ENCODE measurements at places on chromosomes 1 and 21.

DNA sequence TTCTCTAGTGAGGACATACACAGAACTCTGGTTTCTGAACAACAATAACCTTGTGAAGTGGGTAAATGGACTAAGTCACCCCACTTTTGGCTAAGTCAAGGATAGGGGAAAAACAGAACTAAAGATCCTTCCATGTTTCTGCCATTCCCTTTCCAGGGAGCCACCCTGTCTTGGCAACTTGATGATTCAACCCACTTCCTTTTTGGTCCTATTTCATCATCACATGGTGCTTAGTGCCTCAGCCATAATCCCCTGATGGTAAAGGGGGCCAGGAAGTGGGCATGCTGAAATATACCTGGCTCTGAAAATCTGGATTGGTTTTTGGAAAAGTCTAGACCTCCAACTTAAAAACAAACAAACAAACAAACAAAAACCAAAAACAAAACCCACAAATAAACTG is 206.4 kb upstream of the FOXD3 start:
- DNase-seq: no peak

GRCh38 chr21:28229814-28230213 is 762.9 kb downstream of the LTN1 start:
- DNase-seq: no peak

- no peak for DNase-seq
Observed at GRCh38 chr1:192477630-192478029, 97.9 kb upstream of the RGS1 start.

- no peak for DNase-seq
Observed at GRCh38 chr1:89873770-89874169, 52.9 kb downstream of the LRRC8D start.

DNA sequence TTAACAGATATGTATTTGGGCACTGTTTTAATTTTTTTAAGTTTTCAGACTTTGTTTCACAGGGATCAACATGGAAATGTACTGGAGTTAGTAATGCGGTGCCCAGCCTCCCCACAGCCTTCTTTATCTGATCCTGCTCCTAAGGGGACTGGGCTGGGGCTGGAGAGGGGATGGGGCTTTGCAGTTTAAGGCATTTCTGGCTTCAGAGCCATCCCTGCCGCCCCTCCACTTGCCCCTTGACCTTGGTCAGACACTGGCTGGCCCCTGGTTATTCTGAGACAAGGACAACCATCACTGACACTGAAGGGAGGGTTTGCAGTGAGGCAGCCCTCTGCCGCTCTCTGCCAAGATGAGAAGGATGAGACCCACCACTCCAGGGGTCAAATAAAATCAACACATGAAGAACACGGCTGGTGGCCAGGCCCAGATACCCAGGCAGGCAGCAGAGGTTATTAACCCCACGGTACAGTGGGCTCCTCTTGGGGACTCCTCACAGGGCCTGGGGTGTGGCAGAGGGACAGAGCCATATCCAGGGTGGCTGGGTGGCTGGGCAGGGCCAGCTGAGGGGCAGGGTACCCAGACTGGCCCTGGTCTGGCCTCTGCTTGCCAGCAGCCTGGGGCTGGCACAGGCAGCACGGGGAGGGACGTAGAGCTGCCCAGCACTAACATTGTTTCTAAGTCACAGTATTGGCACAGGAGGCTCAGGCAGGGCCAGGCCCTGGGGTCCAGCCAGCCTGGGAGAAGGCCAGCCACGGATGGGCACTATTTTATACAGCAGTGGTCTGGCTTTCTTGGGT is 7.2 kb upstream of the UBE2U start:
- no peak for DNase-seq

GRCh38 chr1:117077267-117077666 is 17.1 kb downstream of the TTF2 start:
- no peak for DNase-seq

DNA sequence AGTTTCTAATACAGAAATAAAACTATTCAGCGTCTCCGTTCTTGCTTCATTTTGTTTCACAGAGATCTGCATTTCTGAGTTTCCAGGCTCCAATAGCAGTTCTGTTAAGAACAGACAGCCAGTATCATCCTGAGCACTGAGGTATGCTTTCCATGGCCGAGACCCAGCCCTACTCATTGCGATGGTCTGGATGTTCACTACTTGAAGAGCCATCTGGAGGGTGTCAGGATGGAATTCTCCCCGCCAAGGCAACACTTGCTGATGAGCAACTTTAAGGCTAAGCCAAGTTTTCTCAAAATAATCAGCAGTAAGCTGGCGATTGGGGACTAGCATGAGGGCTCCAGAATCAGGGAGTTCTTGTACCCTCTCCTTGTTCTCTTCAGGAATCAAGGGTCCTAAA is 7.7 kb upstream of the BCL2L15 start:
- no peak for DNase-seq

DNA sequence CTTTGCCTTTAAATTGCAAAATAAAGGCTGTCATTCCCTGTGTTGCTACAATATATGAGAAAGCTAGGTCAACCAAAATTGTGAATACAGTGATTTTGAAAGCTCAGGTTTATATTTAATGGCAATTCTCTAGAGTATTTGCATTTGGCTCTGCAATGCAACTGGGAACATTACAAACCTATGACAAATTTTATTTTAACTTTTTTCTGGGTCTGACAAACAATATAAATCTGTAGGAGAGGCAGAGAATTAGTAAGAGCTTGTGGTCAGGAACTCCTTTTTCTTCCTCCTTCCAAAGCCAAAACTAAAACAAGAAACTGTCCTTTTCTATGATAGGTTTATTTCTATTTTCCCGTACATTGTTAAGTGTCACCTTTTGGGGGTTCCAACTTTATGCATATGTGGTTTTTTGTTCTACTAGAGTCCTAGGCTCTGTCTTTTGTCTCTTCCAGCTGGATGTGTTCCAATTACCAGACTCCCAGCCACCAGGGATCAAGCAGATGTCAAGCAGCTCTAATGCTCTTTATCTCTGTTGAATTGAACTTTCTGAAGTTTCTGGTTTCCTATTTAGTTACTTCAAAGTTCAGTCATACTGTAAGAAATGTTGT is 106.9 kb downstream of the ASH1L start:
- no peak for DNase-seq

DNA sequence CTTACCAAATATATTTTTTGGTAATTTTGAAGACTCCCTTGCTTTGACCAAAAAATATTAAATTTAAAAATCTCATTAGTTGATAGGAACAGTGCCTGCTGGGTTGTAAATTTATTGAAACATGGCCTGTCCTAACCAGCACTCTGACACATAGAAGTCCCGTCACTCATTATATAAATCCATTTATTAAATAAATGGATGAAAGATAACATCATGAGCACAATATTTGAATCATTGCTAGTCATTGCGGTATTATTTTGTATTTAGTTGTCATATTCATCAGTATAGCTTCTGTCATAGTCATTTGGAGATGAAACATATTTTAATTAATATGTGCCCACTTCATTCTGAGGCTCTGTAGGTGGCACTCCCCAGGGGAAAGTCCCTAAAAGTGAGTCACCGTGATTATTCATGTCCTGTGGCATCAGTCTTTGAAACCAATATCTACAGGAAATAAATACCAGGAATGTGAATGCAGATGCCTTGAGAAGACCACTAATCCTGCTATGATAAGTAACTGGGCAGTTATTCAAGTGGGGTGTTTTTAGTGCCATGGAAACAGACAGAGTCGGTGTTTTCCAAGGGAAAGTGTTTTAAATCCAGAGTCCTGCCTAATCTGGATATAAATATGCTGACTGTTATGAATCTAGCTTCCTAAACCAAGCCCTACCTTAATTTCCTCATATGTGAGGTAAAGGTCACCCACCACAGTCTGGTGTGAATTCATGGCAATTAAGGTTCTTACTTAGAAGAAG is 302.0 kb downstream of the DUSP10 start:
- DNase-seq: no peak

GRCh38 chr1:3651930-3652547 is at the start of gene TP73:
Gene TP73 (plus strand): TSS chr1:3652516. CDS start chr1:3682366, 29,850 bp downstream.
- DNase-seq: peak; percentile 39

GRCh38 chr1:53138991-53139884 is 3.2 kb downstream of the SLC1A7 start:
- no peak for DNase-seq

DNA sequence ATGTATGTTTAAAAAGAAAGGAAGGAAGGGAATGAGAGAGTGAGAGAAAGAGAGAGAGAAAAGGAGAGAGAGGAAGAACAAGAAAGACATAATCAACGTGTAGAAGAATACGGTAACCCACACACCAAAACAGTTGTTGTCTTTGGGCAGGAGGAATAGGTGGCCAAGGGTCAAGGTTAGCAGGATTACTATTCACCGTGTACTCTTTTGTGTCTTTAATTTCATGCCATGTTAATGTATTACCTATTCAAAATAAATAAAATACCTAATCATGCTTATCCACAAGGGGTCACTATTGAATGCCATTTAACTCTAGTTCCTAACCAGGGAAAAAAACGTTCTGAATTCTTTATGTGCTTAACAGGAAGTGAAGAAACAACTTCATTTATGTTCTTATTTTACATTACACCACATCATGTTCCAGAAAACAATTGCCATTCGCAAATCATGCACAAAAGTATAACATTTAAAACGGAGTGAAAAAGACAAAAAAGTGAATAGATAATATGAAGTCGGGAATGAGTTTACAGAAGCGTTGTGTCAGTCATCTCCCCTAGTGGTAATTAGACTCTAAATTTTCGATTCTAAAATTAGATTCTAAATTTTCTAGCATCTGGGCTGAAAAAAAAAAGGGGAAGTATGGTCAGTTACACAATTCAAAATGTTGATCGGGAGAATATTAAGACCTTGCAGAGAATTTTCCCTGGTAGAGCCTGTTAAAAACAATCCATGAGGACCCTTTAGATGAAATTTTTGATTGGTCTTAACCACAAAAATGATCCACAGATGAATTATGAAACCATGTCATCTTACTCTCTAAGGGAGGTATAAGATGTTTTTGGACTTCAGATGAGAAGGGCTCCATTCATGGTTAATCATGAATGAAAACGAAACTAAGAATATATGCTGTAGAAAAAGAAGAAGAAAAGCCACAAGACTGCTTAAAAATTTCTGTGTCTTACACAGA is 700 bp upstream of the KMO start:
- no peak for DNase-seq

- DNase-seq: peak; percentile 69
Observed at GRCh38 chr1:9494936-9495758, 44.1 kb upstream of the SLC25A33 start.

DNA sequence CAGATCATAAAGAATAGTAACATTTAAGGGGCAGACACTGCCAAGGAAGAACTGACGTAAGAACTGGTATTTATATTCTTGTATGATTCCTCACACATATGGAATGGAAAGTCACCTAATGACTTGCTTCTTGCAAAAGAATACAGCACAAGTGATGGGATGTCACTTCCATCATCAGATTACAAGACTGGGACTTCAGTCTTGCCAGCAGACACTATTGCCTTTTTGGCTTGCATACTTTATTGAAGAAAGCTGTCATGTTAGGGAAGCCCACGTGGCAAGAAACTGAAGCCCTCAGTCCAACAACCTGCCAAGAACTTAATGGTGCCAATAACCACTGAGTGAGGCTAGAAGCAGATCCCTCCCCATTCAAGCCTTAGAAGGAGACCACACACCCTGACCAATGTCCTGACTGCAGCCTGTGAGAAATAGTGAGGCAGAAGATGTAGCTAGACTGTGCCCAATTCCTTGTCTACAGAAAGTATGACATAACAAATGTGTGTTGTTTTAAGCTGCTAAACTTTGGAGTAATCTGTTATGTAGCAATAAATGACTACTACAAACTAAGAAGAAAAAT is 12.0 kb downstream of the EGLN1 start:
- no peak for DNase-seq

DNA sequence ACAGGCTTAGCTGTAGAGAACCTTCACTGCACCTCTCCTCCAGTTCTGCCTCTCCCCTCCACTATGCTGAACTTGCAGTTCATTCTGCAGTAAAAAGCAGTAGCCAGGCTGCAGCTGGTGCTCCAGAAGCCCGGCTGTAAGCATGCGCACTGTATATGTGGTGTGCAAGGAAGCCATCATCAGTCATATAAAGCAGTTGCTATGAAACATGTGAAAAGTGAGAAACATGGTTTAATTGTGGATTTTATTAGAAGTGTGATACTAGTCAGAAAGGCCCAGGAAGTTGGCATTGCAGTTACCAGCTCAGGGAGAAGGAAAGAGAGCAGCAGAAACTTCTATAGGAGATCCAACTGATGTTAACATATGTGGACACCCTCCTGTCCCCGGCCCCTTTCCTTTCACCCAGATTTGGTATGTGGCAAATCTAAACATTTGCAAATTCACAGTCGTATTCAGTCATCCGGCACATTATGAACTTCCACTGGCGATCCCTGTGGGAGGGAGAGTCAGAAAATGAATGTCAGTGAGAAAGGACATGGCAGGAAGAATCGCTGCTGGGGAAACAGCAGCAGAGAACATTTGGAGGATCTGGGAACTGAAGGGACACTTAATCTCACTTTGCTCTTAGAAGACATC is 32.8 kb downstream of the DPT start:
- no peak for DNase-seq

GRCh38 chr1:199619223-199619622 is 408.3 kb upstream of the NR5A2 start:
- DNase-seq: no peak

Data from mucosa of descending colon (tissue), 3 donors.